ENCODE measurements at places on chromosomes 2 and 18. TPM values are rescaled to one million over a fixed set of nuclear protein-coding genes. Genes with fewer than 3 reads are reported as not detected.

PSME4 gene
- total RNA-seq, result 42.4 TPM

GKN2 gene
- total RNA-seq, result not detected

CASP10 gene
- total RNA-seq, result 3.9 TPM

MYOM1 gene
- 0.04 TPM for total RNA-seq

CNDP1 gene
- not detected for total RNA-seq

SEMA4C gene
- 14.4 TPM for total RNA-seq

RGPD3 gene
- 0.08 TPM for total RNA-seq

NTSR2 gene
- not detected for total RNA-seq

NR4A2 gene
- 0.31 TPM for total RNA-seq

CCDC150 gene
- total RNA-seq, result 1.4 TPM

IL36G gene
- total RNA-seq, result 5.0 TPM
